ENCODE measurements at places on chromosomes 3 and 15.

GRCh38 chr3:13266651-13267362 is 153.3 kb downstream of the NUP210 start:
- DNase-seq: no peak

DNA sequence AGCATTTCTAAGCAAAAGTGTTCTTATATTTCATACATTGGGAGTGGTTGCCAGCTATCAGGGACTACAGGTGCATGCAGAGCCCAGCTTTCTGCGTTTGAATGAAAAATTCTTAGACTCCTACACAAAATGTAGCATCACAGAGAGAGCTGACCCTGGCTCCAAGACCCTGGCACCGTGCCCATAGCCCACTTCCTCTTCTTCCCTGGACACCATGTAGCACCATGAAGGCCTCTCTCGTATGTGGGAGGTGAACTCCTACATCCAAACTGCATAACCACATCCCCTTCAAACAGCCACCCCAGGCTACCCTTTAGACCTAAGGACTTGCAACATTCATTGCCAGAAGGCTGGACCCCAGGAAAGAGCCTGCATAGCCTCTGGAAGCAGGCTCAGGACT is 35.8 kb upstream of the ATOSA start:
- no peak for DNase-seq

DNA sequence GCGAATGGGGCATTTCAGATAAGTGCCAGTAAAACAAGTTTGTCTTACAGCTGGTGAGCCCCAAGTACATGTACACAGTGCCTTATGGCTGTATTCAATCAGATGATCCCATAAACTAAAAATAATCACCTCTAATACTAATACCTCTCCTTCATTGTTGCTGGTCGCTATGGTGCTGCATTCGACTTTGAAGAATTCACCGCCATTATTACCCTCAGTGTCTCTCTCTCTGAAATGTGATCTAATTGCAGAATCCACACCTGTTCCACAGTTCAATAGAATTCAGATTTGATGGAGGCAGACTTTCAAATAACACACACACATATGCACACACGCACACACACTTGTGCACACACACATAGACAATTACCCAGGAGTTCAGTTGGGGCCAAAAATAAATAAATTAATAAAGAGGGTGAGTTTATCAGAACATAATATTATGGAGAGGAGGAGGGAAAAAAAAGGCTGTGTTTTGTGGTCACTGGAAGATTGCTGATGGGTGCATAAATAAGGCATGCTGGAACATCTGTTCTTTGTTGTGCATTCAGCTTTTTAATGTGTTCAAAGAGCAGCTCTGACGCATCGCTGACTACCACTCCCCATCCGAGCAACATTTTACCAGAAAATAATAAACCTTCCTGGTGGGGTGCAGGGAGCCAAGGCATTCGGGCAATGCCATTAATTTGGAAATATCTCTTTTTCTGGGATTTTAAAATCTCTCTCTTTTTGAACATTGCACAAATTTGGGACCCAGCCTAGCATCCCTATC is 235.7 kb downstream of the SATB1 start:
- DNase-seq: no peak

GRCh38 chr3:190616637-190617036 is 102.8 kb downstream of the IL1RAP start:
- DNase-seq: no peak

All from left renal pelvis (tissue), 4 donors.